ENCODE measurements at places on chromosomes 5 and 9.

DNA sequence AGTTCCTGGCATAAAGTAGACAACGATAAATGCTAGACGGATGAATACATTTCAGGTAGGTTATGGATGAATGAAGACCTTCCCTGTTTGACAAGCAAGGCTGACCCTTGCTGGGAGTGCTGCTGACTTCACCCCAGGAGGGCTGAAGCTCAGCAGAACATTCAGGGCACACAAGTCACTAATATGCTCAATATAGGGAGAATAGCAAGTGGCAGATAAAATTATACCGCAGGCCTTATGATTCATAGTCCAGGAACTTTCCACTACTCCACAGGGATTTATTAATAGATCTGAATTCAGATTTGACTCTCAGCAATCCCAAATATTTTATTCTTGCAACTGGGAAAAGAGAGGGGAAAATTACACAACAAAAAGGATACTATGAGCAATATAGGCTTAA, 38.2 kb upstream of the GRAMD2B start:
- DNase-seq = no peak

DNA sequence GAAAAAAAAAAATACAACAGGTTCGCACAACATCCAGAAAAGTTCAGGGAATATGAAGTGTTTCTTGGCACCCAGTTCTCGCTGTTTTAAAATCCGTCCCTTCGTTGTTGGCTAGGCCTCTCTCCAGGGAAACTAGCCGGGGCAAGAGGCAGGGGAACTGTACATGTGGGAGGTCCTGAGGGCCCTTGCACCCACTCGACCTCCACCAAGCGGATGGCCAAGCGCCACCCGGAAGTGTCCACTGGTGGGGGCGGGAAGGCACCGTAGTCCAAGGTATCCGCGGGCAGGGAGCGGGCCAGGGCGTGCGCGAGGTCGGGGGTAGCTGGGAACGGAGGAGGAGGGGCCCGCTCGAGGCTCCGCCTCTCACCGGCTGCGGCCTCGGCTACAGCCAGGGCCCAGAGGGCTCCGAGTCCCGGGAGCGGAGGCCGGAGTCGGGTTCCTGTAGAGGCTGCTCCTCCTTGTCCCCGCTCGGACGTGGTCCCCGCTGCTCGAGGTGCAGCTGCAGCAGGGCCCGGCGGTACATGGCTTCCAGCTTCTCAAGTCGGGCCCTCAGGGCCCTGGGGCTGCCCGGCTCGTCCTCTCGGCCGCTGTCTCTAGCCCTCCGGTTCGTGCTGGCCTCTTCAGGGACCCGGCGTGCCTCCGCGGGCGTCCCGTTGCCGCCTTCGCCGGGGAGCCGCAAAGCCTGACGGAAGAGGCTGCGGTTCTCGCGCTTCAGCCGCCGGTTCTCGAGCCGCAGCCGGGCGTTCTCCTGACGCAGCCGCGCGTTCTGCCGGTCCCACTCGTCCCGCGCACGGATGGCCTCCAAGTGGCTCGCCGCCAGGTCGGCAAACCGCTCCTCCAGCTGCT, 720 bp downstream of the TUSC1 start:
- DNase-seq = no peak

DNA sequence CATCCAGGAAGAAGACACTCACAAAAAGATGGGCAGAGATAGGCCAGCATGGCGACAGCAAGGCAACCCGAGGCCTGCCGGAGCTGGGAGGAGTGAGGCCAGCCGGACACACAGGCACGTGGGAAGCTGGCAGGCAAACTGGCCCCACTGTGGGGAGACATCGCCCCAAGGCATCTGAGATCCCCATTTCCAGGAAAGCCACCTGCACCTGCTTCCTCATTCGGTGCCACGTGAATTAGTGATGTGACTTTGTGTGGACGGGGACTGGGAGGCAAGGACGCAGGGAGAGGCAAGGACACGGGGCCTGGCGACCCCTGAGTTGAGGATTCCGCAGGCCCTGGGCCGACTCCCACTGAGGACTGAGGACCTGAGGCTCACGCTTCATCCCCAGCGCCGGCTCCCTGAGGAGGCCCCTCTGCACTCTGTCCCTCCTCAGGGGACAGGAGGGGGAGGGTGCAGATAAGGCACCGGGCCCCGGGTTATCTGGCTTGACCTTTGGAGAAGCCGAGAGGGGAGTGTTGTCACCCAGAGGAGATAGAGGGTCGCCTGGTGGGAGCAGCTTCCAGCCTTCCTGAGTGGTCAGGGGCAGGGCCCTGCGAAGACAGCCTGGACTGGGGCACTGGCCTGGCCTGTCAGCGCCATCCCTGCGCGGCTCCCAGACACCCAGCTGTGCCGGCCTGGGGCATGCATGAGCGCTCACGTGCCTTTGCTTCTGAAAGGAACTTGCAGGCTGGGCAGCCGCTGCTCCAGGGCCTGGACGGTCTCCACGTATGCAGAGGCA, 39.7 kb downstream of the NDUFS6 start:
- no peak for DNase-seq

DNA sequence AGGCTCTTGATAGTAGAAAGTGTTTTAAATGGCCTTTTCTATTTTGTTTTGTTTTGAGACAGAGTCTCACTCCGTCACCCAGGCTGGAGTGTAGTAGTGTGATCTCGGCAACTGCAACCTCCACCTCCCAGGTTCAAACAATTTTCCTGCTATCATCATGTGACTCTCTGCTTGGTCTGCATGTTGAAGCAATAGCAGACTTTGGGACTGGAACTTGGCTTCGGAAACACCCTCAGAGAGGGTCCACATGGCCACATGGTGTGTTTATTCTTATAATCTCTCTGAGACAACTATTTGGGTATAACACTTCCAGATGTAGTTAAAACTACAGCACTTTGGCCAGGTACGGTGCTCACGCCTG, 10.9 kb downstream of the SLC1A1 start:
- DNase-seq = no peak

DNA sequence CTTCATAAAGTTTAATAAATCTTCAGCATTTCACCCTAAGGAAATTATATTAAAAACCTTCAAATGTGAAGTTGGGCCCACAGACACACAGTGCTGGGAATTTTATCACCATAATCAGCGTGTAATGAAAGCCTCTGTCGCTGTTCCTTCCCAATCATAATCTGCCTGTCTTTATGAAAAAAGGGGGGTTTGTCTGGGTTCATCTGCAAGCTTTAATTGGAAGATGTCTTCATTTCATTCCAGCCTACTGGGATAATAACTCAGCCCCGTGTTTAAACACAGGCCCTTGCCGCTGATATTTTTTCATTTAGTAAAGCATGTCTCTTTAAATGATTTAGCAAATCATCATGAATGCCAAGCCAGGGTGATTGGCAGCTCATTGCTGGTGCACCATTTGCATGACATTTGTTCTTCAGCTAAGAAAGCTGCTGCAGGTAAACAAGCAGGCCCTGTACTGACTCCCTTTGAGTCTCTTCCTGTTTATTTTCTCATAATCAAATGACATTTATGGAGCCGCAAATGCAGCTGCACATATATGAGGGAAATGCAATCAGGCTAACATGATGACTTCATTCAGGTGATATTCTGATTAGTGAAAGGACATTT, 362.9 kb upstream of the TLE4 start:
- no peak for DNase-seq

- no peak for DNase-seq
These were observed 178.5 kb downstream of the C9orf152 start for GRCh38 chr9:110029429-110029955.

- no peak for DNase-seq
These were observed 185.4 kb downstream of the TTC39B start for GRCh38 chr9:15121630-15122029.

DNA sequence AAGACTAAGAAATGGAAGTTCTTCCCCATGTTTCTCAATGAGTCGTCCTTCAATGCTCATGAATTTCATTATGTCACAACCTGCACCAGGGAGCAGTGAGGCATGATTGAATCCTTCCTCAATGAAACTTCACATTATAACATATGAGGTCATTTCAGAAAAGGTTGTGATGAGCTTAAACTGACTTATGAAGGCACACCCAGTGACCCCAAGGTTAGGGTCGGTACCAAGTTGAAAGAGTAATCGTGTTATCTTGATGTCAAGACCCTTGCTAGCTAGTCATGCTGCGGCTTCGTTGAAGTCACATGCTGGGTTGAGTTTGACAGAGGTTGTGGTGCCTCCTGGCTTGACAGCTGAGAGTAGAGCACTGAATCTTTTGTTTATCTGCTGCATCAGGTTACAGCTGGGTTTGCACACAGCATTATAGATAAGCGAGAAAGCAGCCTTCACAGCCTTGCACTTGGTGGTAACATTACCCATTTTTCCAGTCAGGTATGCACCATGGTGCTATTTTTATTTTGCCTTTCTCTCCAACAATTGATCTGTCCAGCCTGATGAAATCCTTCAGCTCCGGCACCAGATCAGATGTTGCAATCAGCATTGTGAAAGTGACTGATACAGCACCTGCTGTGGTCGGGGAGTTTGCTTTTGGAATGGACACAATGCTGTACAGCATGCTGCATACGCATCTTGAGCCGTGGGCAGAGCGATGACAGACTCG, 133.2 kb downstream of the ERCC6L2 start:
- DNase-seq = no peak

DNA sequence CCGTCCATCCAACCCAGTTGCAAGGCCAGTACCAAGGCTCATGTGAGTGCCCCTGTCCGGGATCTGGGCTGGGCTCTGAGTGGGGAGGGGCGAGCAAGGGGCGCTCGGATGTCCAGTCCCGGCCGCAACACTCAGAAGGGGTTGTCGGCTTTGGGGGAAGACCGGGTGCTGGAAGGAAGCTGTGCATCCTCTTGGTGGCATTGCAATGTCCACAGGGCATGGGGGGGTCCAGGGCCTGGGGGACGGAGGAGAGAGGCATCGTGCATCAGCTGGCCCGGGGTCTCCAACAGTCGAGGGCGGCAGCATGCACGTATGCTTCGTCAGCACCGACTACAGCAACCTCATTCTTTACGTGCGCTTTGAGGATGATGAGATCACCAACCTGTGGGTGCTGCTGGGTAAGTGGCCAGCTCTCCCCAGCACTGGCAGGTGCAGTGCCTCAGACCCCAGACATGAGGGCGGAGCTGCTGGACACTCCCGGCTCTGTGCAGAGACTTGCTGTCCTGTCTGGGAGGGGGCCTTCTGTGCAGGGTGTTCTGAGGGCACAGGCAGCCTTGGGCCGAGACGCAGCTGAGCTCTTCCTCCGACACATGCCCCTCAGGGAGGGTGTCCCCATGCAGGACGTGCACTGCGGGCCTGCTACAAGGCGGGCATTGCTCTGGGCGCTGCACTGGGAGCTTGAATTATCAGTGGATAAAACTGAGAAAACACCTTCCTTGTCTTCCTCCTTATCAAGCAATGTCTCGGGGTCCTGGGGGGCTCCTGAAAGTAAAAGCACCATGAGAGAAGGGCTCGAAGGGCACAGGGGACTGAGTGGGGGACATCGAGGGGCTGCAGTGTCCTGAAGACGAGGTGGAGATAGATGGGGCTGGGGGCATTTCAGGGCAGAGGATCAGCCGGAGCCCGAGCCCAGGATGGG, 22.5 kb downstream of the GLT6D1 start:
- no peak for DNase-seq

- no peak for DNase-seq
These were observed 740.2 kb upstream of the ZNF608 start for GRCh38 chr5:125486634-125487033.

GRCh38 chr5:1768283-1769000, 31.2 kb downstream of the MRPL36 start:
- no peak for DNase-seq

GRCh38 chr5:130034566-130035210, 130.4 kb downstream of the CHSY3 start:
- no peak for DNase-seq

GRCh38 chr5:83374547-83374946, 97.0 kb upstream of the VCAN start:
- DNase-seq = no peak
